ENCODE measurements at places on chromosomes 5 and 9.

DNA sequence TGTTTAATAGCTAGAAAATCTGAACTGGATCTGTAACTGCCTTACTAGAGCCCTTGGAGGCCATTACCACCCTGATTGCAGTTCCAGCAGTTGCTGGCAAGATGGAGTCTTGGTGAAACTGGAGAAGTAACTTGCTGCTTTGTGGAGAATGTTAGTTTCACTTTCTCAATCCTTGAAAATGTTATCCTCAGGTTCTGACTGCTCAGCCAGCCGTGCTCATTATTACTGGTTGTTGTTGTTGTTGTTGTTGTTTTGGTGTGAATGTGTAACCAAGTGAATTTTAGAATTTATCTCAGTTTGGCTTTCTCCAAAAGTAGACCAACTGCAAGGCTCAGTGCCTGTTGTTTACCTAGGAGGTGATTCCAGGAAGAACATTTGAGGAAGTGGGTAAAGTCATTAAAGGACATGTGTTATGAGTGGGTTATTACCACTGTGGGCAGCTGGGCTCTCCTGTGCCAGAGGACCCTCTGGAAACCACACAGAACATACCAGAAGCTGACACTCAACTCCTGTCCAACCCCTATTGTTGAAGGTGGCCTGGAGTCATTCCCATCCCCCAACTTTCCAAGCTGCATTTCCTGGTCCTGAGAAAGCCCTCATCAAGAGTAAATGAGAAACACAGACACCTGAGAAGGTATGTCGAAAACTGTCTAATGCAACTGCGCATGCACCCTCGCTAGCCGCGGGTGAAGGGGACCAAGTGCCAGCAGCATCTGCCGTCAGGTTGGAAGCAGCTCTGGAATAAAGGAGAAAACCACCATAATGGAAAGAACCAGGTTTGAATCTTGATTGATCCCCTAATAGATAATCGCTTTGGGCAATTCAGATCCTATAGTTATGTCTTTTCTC is 111.6 kb downstream of the CMYA5 start:
- DNase-seq = no peak

GRCh38 chr9:92332577-92333281 is 7.0 kb downstream of the CENPP start:
- DNase-seq = no peak

- DNase-seq = no peak
Measured at GRCh38 chr9:26142631-26143030, 464.4 kb upstream of the TUSC1 start.

GRCh38 chr9:71048280-71048679 is 73.1 kb downstream of the TRPM3 start:
- no peak for DNase-seq

GRCh38 chr5:178304761-178305645 is 72.4 kb upstream of the PHYKPL start:
- DNase-seq = no peak

- no peak for DNase-seq
Measured at GRCh38 chr9:121598167-121598964, 53.1 kb upstream of the DAB2IP start.

DNA sequence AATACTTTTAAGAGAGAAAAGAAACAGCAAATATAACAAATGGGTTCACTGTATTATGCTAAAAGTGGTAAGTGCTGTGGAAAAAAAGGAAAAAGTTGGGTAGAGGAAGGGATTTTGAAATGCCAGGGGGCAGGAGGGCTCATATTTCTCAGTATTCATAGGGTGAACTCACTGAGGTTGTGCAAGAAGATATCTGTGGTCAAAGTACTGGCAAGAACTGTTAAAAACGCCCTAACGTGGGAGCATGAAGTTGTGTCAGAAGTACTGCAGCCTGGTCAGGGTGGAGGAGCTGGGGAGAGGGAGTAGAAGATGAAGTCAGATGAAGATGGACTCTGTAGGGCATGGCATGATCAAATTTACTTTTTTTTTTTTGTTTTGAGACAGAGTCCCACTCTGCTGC is 31.2 kb upstream of the SLC28A3 start:
- no peak for DNase-seq

DNA sequence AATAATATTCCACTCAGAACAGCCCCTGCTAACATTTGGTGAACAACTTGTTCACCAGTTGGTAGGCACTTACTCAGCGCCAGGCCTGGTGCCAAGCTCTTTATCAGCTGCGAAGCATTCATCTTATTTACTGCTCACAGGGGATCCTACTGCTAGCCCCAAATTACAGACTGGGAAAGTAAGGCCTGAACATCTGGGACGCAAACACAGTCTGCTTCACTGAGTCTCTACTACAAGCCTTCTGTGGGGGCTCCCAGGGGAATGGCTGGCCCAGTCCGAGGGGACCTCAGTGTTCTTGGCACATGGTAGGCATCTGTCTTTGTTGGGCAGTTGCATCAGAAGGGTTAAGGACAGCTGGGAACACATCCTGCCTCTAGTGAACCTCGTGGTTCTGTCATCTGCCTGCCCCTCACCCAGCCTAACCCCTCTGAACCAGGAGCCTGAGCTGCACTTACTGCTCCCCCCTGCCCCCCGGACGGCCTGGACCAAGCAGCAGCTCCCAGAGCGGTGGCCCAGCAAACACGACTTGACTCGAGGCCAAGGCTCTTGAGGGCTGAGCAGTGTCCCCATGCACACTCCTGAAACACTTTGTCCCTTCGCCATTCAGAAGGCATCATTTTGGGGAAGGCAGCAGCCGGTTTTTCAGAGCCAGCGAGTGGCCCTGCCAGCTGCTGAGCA is at the start of gene PHYHD1:
Gene PHYHD1 (plus strand): TSS at position 602 of the 678 bp plus-strand sequence. CDS start 1,342 bp downstream, outside the sequence.
- DNase-seq = no peak

GRCh38 chr9:69945671-69946141 is 97.9 kb upstream of the MAMDC2 start:
- no peak for DNase-seq

- DNase-seq = no peak
Measured at GRCh38 chr5:110510146-110510545, 216.3 kb downstream of the TMEM232 start.

DNA sequence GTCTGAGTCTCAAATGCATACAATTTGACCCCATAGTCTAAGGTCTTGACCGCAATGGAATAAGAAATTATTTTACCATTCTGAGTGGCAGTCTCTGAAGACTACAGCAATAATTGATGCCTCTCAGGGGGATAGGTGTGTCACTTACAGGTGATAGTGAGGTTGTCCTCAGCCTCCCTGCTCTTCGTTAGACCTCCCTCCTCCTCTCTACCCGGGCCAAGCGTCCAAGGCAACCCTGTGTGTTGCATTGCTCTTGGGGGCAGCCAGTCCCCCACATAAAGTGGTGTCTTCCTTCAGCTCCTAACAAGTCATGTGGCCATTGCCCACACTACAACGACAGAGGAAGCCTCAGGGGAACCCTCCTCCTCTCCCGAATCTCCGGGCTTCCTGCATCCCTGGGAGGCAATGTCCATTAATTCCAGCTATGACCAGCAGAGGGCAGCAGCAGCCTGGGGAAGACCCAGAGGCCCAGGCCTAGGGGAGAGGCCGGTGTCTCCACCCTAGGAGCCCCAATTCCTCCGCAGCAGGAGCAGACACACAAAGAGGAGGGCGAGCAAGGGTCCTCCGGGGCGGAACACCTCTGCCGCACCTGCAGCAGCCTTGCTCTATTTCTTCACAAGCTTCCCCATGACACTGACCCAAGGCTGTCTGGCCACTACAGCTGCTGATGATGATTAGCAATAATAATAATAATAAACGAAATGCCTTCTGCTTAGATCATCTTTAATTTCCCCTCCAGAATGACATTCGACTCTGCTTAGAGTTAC is 134.8 kb downstream of the KCNIP1 start:
- peak; percentile 64 for DNase-seq

DNA sequence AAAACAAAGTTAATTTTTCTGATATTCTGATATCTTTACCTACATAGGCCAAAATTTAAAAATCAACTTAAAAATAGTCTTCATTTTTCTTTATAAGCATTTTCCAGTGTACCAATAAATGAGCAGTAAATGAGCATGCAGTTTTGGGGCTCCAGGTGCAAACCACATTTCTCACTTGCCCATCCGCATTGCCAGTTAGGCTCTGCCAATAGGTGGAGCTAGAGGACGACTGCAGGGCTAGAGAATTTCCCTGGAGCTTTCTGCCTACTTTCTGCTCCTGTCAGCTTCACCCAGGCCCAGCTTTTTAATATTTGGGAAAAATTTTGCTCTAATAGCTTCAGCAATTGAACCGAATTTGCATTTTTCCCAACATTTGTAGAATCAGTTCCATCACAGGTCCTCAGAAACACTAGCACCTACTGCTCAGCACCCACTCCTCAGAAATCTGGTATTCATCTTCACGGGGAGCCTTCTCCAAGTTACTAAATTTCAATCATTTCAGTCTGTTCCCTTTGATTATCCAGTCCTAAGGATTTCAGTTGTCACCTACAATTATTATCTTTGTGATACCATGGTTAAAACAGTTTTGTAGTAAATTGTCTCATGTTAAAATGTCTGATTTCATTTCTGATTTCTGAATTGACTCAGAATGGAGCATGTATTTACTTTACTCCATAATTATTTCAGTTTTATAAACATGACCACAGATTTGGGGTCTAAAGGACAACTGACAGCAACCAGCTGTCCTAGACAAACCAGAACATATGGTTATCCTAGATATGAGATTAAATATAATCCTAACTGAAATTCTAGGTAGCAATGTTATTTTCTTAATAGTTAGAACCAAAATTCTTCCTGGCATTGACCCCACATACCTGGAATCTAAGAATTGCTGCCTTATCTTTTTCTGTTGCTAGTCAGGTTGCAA is 104.6 kb upstream of the FAM174A start:
- DNase-seq = peak; percentile 10

- DNase-seq = no peak
Measured at GRCh38 chr5:102049517-102049916, 246.6 kb downstream of the SLCO4C1 start.

- no peak for DNase-seq
Measured at GRCh38 chr5:154630410-154630809, 124.8 kb upstream of the LARP1 start.

- no peak for DNase-seq
Measured at GRCh38 chr9:133201424-133202144, 7.5 kb downstream of the OBP2B start.

All from activated CD4-positive, alpha-beta T cell treated with anti-CD3 and anti-CD28 coated beads for 4 hours (primary cell).